ENCODE measurements at places on chromosomes 1 and 21.

- DNase-seq, result no peak
These were observed 207.8 kb upstream of the NRIP1 start for GRCh38 chr21:15272591-15272990.

DNA sequence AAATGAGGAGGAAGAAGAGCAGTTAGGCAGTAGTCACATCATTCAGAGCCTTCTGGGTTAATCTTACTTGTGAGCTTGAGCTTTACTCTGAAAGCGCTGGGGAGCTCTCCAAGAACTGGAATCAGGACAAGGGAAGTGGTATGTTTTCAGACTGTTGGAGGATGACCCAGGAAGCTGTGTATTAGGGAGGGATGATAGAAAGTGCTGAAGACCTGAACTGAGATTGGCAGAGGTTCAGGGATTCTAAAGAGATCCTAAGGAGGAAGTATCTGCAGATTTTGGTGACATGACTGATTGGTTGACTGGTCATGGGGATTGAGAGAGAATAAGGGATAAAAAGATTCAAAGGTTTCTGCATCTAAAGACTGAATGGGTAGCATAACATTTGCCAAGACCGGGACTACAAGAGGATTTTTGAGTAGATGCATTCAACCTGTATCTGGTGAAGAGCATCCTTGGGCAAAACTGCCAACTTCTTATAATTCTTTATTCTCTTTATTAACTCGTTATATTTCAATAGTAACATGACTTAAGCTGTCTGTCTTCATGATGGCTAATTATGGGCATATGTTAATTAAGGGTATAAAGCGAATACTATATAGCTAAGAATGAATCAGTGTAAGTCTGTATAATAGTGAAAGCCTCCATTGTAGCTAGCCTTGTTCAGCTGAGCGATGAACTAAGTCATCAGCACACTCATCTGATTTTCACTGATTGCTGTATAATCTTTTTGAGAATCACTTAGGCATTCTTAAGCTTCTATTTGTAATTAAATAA, 41.8 kb downstream of the XCL1 start:
- DNase-seq, result no peak

DNA sequence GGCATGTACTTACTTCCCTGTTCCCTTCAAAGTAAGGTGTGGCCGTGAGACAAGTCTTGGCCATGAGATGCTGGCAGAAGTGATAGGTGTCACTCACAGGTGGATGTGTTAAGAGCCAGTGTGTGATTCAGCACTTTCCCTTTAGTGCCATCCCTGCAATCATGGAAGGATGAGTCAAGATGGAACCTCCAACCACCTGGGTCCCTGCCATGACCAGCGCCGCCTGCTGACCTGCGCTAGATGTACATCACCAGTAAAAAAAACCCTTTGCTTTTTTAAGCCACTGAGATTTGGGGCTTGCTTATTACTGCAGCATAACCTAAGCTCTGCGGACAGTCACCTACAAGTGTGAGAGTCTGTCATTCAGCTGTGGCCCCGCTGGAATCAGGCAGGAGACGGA, 71.7 kb downstream of the TOMM20 start:
- no peak for DNase-seq

GRCh38 chr1:1451696-1452364, 2.3 kb downstream of the ATAD3C start:
- no peak for DNase-seq

- no peak for DNase-seq
These were observed 1.2 kb upstream of the ITGB2 start for GRCh38 chr21:44921928-44922327.

GRCh38 chr1:46487818-46488218, 1.8 kb upstream of the DMBX1 start:
- peak; percentile 39 for DNase-seq

DNA sequence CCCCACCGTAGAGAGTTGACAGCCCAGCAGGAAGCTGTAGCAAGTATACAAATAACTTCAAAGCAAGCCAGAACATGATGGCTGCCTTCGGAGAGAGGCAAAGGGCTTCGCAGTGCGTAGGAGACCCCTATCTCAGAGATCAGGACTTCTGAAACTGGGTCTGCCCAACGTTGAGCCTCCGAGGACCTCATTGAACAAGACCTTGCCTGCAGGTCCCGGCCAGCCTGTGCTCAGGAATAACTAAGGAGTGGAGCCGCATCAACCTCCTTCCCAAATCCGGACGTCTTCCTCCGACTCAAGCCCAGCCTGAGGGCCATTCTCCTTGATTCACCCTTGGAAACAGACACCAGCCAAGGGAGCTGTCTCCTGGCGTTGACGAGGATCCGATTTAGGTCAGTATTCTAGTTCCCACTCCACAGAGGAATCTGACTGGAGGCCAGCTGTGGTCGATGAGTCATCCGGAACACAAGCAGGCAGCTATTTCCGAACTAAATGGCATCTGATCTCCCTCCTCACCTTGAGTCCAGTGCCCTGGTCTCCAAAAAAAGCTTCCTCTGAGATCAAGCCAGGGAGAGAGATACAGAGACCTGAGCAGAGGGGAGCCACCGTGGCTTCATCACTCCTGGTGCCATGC, 166.5 kb upstream of the COA6 start:
- no peak for DNase-seq

- no peak for DNase-seq
These were observed 282.6 kb upstream of the C1orf105 start for GRCh38 chr1:172137703-172138454.

DNA sequence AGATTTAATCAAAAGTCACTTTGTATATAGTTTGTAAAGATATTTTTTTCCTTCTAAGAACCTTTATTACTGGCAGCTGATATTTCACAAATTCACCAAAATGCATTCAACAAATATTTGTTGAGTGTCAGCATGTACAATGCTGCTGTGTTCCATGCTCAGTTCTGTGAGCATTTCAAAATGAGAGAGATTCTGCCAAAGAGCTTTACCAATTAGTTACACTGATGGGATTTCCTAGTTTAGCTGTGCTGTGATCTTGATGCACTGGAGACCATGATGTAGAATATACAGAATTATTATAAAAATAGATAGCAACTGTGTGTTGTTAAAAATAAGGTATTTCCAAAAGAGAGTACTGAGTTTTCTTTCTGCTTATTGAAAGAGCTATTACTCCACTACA, 225.6 kb downstream of the BRINP3 start:
- DNase-seq, result no peak

GRCh38 chr21:46035809-46036695, 54.5 kb downstream of the COL6A1 start:
- no peak for DNase-seq

DNA sequence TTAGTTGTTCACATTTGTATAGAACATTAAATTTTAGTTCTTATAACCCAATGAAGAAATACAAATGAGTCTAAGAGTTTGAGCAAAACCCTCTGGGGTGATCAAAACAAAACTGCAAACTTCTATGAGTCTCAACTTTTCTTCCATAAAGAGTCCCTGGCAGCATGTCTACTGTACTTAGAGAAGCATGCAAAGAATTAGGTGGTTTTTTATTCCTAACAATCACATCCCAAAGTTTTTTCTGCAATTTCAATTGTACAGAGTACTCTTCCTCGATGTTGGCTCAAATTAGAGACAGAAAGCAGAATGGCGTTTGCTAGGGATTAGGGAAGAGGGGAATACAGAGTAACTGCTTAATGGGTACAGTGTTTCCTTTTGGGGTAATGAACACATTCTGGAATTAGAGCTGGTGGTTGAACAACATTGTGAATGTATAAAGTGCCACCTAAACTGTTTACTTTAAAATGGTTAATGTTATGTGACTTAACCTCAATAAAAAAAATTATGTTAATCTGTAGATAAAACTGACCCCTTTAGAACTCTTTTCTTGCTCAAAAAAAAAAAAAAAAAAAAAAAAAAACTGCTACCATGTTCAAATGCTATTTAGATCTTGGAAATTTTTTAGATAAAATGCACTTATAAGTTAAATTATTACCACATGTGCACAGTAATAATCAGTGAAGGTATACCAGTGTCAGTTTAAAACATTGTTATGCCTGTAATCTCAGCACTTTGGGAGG, 4.8 kb downstream of the RC3H1 start:
- no peak for DNase-seq

GRCh38 chr1:236467327-236467641, 56.5 kb upstream of the LGALS8 start:
- no peak for DNase-seq

DNA sequence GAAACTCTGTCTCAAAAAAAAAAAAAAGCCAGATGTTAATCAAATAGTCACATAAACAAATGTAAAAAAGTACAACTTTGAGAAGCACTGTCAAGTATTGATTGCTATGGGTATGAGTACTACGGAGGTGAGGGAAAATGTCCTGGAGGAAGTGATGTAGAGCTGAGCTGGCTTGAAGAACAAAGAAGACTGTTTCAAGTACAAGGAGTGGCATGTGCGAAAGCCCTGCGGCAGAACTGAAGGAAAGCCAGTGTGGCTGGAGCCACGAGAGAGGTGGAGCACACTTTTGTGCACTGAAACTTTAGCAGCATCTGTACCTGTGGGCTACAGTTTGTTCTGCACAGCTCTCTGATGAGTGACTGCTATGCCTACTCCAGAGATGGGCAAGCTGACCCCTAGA, 5.4 kb upstream of the RPS6KA1 start:
- no peak for DNase-seq

GRCh38 chr1:109802901-109803561, 39.3 kb upstream of the EPS8L3 start:
- no peak for DNase-seq

- no peak for DNase-seq
These were observed 9.5 kb downstream of the JAK1 start for GRCh38 chr1:64956733-64957441.
